ENCODE measurements at places on chromosomes 3 and 15.

DNA sequence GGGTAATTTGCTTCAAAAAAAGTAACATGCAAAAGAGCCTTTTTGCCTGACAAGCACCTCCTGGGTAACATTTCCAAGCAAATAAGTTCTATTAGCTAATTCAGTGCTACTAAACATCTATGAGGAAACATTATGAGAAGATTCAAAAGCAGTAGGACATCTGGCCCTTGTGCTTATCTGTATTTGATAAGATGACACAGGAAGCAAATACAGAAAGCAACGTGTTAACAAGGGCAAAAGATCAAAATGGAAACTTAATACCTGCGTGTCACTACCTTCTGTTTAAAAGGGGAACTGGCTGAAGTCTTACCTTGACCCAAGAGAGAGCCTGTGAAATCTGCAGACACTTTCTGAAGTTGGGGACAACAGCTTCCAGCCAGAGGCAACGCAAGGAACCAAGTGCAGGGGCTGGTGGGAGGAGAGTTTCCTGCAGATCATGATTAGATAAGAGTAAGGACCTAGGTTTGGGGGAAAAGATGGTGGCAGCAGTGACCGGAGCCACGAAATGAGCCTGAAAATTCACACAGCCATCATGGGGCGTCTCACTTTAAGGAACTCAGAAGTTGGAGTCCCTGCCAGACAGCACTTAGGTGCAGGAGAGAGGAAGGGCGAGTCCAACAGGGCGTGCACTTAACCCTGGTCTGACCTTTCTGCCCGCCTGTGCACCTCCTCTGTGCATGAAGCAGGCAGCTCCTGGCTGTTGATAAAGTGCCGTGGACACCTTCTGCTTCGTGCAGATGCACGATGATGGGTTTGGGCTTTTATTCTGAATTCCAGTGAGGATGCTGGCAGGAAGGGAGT is 153.6 kb upstream of the BHLHE40 start:
- no peak for DNase-seq

- no peak for DNase-seq
Measured at GRCh38 chr3:151168269-151169094, 34.5 kb downstream of the GPR171 start.

DNA sequence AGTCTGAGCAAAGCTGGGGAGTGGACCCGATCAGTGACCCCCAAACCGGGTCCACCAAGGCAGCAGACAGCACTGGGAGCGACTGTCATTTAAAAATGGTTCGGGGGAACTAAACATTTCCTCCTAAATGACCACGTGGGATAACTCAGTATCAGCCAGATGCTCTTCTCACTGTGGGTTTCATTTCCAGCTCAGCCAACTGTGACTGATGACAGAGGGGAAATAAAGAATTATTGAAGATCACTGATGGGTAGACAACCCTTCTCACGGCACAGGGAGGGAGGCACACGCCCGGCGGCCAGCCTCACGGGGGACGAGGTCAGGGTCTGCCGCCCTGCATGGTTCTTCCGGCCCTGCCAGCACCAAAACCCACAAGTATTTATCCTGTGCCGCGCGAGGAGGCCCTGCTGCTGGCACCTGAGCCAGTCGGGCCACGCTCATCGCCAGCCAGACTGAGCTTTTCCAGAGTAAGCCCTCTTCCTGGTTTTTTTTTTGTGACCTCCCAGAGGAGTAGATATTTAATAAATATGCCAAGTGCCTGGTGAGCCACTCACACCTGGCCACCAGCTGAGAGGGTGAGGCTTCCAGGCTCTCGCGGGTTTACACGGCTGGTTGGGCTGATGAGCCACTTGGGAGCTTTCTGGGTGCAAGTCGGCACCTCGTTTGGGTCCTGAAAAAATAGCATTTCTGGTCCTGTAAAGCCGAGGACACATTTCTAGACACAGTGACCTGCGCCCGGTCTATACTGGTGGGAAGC is 6.2 kb downstream of the MELTF start:
- no peak for DNase-seq

GRCh38 chr15:95274101-95274500 is 1042.7 kb downstream of the MCTP2 start:
- DNase-seq, result no peak

DNA sequence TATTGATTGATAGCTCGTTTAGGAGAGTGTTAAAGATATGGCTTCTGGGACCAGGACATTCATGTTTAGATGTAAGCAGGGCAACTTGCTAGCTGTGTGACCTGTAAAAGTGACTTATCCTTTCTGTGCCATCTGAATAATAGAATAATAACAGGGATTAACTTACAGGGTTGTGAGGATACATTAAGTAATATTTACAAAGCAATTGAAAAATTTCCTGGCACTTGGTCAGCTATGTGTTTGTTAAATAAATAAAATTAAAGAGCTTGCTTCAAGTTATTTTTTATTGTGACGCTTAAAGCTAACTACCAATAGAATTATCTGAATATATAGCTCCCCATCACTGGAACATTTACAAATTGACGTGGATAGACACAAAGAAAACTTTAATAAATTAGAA is 287.9 kb upstream of the CDIN1 start:
- DNase-seq, result no peak

DNA sequence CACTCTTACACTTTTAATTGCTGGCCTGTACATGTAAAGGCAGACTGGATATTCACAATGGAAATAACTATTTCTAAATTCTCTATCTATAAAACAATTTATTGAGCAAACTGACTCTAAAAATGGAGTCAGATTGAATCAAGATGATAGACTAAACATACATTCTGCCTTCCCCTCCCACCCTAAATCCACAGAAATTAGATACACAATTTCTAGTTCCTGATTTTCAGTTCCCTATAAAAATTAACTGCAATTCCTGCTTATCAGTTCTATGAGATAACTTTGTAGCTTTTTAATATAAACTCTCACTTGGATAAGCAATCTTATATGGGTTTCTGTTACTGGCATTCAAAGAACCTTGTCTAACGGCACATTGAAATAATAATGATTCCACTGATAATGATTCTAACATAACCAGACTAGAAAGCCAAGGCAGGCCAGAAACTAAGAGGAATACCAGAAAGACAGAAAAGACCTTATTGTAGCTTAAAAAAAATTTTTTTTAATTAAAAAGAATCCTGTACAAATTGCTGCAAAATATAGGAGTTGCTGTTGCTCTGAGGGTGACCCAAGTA is 33.1 kb downstream of the TBC1D5 start:
- DNase-seq, result no peak

DNA sequence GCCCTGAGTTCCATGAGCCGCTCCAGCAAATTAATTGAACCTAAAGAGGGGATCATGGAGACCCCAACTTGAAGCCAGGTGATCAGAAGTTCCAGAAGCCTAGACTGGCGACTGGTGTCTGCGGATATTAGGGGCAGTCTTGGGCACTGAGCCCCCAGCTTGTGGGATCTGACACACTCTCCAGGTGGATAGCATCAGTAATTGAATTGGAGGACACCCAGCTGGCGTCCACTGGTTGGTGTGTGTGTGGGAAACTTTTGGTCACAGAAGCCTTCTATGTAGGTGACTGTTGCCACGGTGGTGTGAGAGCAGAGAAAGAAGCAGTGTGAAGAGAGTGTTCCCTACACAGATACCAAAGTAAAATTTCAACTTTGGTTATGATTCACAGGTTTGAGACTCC is 106.0 kb upstream of the ADPGK start:
- DNase-seq, result no peak

DNA sequence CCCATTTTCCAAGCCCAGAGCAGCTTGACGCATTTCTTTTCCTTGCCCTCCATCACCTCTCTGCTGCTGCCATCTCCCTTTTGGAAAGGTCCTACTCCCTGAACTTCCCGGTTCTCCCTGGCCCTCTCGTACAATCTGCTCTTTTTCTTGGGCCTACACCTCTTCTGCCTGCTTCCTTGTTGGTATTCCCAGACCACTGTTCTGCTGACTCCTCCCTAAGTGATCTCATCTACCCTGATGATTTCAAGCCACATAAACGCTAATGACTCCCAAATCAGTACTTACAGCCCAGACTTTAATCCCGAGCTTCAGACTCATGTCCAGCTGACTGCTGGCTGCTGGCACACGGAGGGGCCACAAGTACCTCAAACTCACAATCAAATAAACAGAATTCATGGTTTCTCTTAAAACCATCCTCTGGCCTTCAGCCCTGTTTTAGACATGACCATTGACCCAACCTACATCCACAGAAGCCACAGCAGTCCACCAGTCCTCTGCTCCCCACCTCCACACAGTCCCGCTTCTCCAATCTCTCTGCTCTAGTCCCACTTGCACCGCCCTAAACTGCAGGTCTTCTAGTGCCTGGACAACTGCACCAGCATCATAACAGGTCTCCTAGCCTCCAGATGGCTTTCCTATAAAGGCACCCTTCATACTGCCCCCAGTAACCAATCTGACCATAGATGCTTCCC is 57.6 kb downstream of the AAGAB start:
- DNase-seq, result no peak

GRCh38 chr3:138361561-138361971 is 13.2 kb downstream of the MRAS start:
- DNase-seq, result no peak

- no peak for DNase-seq
Measured at GRCh38 chr3:187987924-187988323, 166.0 kb upstream of the LPP start.

DNA sequence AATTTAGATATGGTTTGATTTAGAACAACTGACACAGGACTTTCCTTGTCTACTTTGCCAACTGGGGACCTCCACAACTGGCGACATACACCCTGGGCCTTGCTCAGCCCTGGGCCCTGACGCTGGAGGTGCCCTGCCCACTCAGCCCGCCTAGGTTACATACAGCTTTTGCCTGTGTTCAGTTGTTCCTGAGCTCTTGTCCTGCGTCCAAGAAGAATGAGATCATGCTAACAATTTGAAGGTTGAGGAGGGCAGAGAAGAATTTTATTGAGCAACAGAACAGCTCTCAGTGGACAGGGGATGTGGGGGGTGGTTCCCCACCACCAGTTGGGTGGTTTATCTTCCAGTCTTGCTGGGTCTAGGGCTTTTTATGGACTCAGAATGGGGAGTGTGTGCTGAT is 67.9 kb downstream of the IQCH start:
- DNase-seq, result no peak
